Mammary microvascular endothelial cell (primary cell): ENCODE measurements at places on chromosomes 11 and 22. TPM values are rescaled to one million over a fixed set of nuclear protein-coding genes. Genes with fewer than 3 reads are reported as not detected.

Gene PGA5
- not detected in 2 replicates for total RNA-seq

Gene XKR3
- total RNA-seq: not detected in 2 replicates

Gene TRIM6
- total RNA-seq: 4.7 and 6.6 TPM in 2 replicates

Gene CRACR2B
- total RNA-seq: 9.5 and 12.1 TPM in 2 replicates

Gene EIF3F
- total RNA-seq: 326 and 363 TPM in 2 replicates

Gene BATF2
- total RNA-seq: 4.4 and 7.9 TPM in 2 replicates

Gene FAT3
- not detected in 2 replicates for total RNA-seq

Gene CHRNA10
- total RNA-seq: 0.05 TPM in 1 of 2 replicates, not detected in the other

Gene ISX
- total RNA-seq: not detected in 2 replicates

Gene USP2
- not detected in 2 replicates for total RNA-seq

Gene GAL3ST1
- total RNA-seq: not detected in 2 replicates

Gene SEC14L6
- total RNA-seq: not detected in 2 replicates

Gene RIN1
- total RNA-seq: 11.2 and 17.5 TPM in 2 replicates

Gene CCDC134
- 5.3 and 7.8 TPM in 2 replicates for total RNA-seq

Gene SLC22A25
- total RNA-seq: not detected in 2 replicates

Gene LRRC10B
- not detected in 2 replicates for total RNA-seq

Gene ACRV1
- total RNA-seq: not detected in 2 replicates

Gene MRE11
- total RNA-seq: 12.5 and 16.6 TPM in 2 replicates

Gene C11orf65
- total RNA-seq: 0.67 TPM in 1 of 2 replicates, not detected in the other

Gene NUP160
- total RNA-seq: 15.1 and 15.9 TPM in 2 replicates

Gene FANCF
- total RNA-seq: 8.9 and 9.8 TPM in 2 replicates

Gene SYT13
- not detected in 2 replicates for total RNA-seq

Gene TMEM191C
- total RNA-seq: 0.15 TPM in 1 of 2 replicates, not detected in the other

Gene DBX1
- total RNA-seq: not detected in 2 replicates

Gene OR51A2
- not detected in 2 replicates for total RNA-seq

Gene MIOX
- not detected in 2 replicates for total RNA-seq

Gene DDT
- total RNA-seq: 116 and 127 TPM in 2 replicates

Gene CRYBA4
- total RNA-seq: not detected in 2 replicates

Gene TRIM49
- not detected in 2 replicates for total RNA-seq
